Effector memory CD8-positive, alpha-beta T cell (primary cell): ENCODE measurements at places on chromosomes 3 and 15.

GRCh38 chr3:17466028-17466427 is 276.4 kb downstream of the TBC1D5 start:
- no peak for DNase-seq

DNA sequence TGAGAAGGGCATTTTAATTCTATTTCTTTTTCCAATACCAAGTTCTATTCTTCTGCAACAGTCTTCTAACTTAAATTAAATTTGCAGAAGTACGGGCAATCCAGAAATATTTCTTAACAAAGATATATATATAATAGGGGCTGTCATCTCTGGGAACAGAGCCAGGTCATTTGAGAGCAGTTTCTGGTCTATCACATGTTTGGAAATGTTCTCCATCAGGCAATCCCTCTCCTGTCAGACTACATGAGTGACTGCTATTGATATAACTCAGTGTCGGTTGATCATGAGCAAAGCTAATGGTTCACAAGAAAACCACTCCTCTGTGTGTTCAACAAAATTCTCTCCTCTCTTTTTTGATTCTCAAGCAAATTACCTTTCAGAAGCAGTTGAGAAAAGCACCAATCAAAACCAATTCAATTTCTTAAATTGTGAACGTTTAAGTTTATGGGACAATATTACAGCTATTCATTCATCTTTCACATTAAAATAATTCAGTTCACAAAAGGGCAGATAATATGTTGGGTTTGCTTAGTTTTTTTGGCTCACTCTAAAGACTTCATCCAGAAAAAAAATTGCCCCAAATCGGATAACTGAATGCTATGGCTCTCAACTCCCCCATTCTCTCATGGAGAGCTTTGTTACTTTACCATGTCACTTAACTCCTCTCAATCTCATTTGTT is 152.9 kb upstream of the TGFBR2 start:
- no peak for DNase-seq

- no peak for DNase-seq
These were observed 89.6 kb downstream of the TM4SF4 start for GRCh38 chr3:149564079-149564478.

DNA sequence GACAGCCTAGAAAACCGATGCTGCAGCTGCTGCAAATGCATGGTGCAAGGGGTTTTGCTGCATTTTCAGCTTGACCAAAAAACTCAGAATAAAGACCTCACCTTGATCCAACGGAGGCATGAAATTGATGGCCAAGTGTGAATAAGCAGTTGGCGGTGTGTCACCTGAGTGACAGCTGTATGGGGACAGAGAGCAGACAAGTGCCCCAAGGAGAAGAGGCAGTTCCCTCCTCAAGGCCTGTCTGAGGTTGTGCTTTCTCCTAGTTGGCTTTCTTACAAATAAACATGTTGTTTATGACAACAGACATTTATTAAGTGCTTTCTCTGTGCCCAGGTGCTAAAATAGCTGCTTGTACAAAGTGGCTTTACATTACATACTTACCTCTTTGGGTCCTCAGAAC is 10.3 kb downstream of the PGPEP1L start:
- no peak for DNase-seq

GRCh38 chr3:89264037-89264560 is 156.7 kb downstream of the EPHA3 start:
- DNase-seq, result no peak

DNA sequence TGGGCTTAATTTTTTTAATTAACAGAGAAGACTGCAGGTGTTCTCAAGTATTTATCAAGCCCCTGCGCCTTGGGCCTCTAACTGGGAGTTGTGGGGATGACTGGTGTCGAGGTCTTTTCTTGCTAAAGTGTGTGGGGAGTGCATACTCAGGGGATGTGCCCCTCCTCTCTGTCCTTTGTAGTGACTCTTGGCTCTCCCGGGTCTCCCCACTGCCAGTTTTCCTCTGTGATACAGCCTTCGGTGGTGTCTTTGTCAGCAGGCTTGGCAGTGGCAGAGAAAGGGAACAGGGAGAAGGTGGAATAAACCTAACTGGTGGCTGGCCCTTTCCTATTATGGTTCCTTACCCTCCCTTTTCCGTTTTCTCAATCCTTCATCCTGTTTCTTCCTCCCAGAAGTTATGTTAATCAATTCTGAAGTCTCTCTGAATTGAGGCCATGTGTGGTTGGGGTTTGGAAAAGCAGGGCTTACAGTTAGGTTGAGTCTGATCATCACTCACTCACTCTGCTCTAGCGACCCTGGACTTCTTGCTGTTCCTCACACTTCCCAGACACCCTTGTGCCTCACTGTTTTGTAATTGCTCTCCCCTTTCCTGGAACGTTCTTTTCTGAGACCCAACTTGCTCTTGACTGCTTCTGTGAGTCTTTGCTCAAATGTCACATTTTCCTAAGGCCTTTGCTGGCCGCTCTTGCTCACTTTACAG is 158.1 kb downstream of the PTPRG start:
- DNase-seq, result no peak

GRCh38 chr15:56086566-56086965 is 93.2 kb upstream of the NEDD4 start:
- DNase-seq, result no peak

- DNase-seq, result no peak
These were observed 722 bp downstream of the CHRNA3 start for GRCh38 chr15:78620021-78620526.

DNA sequence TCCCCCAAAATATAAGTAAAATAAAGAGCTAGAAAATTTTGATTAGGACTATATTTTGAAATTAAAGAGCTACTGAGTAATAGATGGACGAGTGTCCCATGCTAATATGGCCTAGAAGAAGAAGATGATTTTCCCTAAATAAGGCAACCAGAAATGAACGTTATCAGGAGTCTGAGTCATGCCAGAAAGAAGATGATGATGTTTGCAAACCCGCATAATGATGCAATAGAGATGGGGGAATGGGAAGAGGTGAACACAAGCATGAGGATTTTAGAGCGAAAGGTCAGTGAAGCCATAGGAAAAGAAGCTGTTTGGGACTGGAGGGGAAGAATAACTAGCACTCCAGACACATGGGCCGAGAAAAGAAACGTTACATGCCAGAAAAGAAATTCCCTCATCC is 71.7 kb downstream of the FGF12 start:
- no peak for DNase-seq

DNA sequence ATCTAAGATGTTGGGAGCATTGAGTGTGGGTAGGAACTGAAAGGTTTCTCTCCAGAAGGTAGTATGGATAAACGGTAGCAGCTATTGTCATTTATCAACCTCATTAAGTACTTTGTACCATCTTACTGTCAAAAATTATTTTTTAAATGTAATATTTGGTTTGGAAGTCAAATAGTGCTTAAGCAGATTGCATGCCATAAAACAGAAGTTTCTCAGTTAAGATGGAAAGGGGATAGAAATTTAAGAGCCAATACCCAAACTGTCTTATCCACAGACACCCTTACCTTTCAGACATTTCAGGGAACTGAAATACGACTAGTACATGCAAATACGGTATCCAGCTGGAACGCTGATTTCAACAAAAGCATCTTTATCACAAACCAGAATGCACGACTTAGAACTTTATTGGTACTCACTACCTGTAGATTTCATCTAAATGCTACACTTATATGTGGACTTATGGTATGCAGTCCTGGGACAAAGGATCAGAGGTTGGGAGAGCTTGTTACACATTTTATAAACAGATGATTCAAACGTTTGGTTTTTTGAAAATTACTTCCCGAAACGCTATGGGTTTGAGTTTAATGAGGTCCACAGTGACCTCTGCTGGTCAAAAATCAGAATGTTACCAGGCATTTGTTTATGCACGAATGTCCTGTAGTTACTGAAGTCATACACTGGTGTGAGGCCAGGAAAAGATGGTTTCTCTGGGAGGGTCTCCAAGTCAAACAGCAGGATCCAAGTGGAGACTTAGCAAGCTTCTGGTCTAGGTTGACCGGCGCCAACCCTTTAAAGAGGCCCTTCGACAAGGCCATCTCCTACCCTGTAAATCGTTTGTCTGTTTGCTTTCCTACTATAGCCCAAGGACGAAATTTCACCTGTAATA is 45.7 kb upstream of the DUT start:
- DNase-seq, result peak; percentile 30

- no peak for DNase-seq
These were observed 345.1 kb downstream of the FEZF2 start for GRCh38 chr3:62028236-62028635.

GRCh38 chr15:25171111-25171811 is 216.5 kb downstream of the SNRPN start:
- DNase-seq, result no peak

DNA sequence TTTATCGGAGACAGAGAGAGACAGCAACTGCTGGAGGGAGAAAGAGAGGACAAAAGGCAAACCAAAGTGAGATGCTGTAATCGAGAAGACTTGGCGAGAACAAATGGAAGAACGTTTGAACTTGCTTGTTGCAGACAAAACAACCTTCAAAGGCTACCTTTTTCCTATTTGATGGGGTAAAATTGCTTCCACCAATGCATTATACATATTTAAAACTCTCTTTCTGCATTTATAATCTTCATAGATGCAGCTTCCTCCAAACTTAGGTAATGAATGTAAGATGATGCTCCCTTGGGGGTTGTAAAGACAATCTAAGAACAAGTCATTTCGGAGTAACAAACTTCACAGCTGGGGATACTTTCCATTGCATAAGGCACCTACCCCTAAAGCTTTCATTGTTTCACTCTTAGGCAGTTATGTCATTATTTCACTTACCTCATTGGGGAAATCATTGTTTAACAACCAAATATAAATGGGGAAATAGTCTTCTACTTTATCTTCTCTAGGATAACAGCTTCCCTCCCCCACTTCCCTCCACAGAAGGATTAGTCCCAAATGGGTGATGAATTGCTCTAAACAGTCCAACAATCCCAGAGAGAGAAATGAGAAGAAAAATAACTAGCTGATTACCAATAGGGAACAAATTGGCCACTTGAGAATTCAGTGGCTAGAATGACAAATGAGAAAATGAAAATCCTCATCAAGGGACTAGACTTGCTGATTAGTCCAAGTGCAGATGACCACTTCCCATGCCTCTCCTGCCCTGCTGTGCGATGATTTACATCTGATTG is 269.8 kb upstream of the ADAMTS9 start:
- no peak for DNase-seq

- DNase-seq, result no peak
These were observed 129.0 kb upstream of the SLC7A14 start for GRCh38 chr3:170714562-170715535.

- no peak for DNase-seq
These were observed 903 bp upstream of the ZSCAN2 start for GRCh38 chr15:84599906-84600305.

GRCh38 chr3:81554388-81554787 is 207.1 kb downstream of the GBE1 start:
- no peak for DNase-seq

GRCh38 chr15:68634531-68634930 is 55.7 kb downstream of the CORO2B start:
- no peak for DNase-seq

- DNase-seq, result no peak
These were observed 40.2 kb upstream of the ARF4 start for GRCh38 chr3:57637391-57637790.

- DNase-seq, result no peak
These were observed 811.0 kb upstream of the ALCAM start for GRCh38 chr3:104555728-104556127.

- DNase-seq, result no peak
These were observed 333.9 kb upstream of the THRB start for GRCh38 chr3:24828551-24828950.

DNA sequence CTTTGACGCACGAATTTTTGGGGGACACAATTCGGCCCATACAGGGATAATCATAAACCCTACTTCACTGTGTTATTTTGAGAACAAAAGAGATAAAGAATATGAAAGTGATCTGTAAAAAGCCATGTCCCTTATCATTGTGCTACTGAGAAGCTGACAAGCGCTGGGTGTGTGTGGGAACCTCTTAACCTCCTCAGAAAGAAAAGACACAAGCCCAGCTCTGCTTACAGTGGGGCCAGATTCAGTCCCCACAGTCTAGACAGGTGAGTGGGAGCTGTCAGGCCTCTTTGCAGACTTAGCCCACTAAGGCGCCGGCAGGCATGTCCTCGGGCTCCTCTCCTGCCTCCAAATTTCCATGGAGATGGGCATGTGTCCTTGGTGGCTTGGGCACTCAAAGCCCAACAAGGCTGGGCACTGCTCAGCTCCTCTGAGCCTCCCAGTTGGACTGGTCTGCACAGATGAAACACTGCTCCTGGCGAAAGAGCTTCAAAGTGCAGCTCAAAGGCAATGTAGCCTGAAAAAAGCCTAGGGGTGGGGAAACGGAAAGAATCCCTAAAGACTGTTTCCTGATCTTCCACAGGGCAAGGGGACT is 64.4 kb upstream of the ETV5 start:
- DNase-seq, result no peak
